Stimulated activated CD8-positive, alpha-beta memory T cell treated with anti-CD3 and anti-CD28 coated beads, Interleukin-2, amount 100 ng/mL, for 1 hour (primary cell): ENCODE measurements at places on chromosomes 6 and 20.

- no peak for DNase-seq
Observed at GRCh38 chr6:163963205-163964120, 548.9 kb downstream of the QKI start.

- DNase-seq, result no peak
Observed at GRCh38 chr6:116221911-116222310, 32.0 kb downstream of the TSPYL4 start.

DNA sequence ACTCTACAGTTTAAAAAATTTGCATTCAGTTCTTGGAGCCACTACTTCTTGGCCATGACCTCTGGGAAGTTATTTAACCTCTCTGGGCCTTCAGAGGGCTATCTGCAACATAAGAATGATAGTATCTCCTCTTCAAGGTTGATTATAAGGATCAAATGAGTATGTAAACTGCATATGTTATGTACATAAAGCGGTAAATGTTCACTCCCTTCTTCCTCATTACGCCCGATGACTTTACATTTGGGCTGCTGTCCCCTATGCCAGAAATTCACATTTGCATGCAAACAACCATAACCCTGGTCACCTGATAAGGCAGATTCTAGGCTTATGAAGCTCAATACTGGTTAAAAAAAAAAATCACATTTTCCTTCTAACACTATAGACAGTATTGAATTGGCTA is 50.4 kb downstream of the ALDH5A1 start:
- DNase-seq, result no peak

DNA sequence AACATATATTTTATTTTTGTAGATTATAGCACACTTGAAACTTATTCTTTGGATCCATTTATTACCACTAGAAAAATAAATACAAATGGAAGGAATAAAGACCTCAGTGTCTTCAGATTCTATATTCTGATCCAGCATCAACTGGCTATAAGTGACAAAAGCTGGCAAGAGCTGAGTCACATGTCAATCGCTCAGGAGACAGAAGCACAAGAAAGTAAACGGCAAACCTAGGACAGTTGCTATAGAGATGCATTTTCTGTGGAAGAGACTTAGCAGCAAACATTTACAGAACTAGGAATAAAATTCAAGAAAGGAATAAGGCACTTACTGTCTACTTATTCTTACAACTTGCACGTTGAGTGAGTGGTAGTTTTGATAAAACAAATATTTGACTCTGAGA is 230.4 kb downstream of the CLVS2 start:
- no peak for DNase-seq

DNA sequence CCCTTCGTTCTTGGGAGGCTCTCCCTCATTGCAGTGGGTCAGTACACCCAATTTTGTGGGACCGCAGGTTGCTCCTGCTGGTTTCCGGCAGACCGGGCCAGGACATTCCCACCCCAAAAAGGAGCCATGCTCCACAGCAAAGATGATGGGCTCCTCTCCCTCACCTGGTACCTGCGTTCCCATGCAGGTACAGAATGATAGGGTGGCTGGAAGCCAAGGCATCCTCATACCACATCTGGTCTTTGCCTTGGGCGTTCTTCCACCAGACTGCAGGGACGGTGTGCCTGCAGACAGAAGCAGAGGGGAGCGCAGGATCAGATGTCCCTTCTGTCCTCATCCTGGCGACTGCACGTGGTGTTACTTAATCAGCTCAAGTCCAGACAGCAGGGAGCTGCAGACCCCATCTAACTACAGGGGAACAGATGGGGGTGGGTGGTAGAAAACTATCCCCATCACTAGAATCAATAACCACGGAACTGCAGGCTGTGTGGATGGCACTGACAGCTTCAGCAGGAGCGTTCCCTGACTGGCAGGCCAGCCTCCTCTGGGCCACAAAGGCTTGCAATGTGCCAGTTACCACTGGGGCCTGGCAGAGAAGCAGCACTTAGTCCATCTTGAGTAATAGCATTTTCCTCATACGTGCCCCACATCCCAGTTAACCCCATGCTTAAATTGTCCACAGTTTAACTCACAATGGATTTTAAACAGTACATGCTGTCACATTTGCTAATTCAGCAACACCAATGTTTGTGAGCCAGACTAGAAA is 70.4 kb downstream of the ABHD12 start:
- no peak for DNase-seq

DNA sequence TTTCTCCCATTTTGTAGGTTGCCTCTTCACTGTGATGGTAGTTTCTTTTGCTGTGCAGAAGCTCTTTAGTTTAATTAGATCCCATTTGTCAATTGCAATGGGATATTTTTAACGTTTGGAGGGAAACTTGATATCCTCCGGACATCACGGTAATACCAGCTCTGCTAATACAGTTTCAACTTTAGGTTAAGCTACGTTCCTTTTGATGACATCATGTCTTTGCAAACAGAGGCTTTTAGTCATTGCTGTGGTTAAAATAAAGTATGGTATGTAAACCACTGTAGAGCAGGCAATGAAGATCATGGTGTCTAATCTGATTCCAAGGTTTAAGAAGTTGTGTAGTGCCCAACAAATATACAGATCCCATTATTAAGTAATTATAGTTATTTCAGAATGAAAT is 168.0 kb upstream of the CHD6 start:
- no peak for DNase-seq

DNA sequence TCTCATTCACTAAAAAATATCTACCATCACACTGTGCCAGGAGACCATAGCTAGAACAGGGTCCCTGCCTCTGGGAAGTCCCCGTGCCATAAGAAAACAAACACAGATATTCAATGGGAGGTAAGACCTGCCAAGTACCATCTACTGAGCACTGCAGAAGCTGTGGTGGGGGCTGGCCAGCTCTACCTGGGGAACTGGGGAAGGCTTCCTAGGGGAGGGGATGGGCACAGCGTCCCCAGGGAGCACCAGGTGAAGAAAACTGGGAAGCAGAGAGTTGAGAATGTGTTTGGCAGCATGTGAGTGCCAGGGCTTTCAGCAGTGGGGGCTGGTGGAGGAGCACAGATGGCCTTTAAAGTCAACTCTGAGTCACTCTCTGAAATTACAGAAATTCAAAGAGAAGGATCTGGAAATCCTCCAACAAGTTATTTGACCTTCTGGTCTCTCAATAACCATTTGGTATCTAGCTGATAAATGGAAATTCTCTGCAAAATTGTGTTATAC is 85.2 kb downstream of the SHLD1 start:
- DNase-seq, result no peak

- DNase-seq, result no peak
Observed at GRCh38 chr20:40900666-40901215, 127.9 kb upstream of the TOP1 start.

DNA sequence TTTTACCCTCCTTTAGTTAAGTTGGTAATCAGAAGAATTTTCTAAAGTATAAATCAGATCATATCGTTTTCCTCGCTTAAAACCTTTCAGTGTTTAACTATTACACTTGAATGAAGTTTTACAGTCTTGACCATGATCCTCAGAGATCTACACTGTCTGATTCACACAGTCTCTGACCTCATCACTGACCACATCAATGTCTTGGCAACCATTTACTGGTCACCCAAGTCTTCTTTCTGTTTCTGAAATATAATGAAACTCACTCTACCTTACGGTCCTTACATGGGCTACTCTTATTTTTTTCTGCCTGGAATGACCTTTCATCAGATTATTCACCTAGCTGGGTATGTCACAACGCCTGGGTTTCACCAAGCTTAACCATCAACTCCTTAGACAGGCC is 71.4 kb downstream of the ADGB start:
- DNase-seq, result no peak

GRCh38 chr6:151284548-151285017 is 44.8 kb downstream of the AKAP12 start:
- DNase-seq, result no peak

GRCh38 chr6:134609716-134610261 is 291.9 kb upstream of the SGK1 start:
- DNase-seq, result no peak

DNA sequence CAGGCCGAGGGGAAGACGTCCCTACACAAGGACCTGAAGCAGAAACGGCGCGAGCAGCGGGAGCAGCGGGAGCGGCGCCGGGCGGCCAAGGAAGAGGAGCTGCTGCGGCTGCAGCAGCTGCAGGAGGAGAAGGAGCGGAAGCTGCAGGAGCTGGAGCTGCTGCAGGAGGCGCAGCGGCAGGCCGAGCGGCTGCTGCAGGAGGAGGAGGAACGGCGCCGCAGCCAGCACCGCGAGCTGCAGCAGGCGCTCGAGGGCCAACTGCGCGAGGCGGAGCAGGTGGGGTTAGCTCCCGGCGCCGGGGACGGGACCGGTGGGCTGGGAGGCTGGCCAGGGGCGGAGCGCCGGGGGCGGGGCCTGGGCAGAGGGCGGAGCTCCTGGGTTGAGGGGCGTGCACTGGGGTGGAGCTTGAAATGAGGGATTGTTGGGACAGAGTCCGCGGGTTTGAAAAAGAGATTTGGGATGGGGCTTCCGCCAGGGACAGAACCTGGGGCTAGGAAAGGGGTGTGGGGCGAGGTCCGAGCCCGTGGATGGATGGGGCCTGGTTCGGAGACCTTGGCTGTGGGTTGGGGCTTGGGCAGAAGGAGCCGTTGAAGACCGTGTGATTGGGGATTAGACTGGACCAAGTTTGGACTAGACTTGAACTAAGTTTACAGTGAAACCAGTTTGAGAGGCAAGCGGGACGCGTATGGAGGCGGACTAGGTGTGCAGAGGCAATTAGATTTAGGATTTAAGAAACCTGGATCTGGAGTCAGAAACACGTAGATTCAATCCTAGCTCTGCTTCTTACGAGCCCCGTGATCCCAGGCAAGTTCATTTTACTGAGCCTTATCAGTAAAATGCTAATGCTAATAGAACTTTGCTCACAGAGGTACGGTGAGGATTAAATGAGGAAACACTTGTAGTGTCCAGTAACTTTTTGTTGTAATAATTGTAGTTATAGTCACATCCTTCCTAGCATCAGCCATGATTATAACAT is 20.9 kb downstream of the DEF6 start:
- no peak for DNase-seq

DNA sequence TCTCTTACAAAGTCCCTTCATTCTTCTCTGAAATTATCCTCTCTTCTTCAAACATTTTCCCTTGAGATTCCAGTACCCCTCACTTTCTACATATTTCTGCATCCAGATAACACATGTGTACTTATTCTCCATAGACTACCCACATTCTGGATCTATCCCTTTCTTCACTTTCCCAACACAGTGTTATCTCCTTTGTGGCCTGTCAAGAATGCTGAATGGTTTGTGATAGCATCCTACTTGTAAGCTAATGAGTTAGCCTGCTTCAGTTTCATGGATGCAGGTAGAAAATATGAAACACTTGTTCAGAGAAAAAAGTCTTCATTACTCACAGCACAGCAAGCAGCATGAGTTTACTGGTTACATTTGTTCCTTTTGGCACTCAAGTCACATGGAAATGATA is 245.4 kb downstream of the HTR1B start:
- no peak for DNase-seq

GRCh38 chr6:115680621-115681020 is 380.1 kb downstream of the FRK start:
- no peak for DNase-seq

DNA sequence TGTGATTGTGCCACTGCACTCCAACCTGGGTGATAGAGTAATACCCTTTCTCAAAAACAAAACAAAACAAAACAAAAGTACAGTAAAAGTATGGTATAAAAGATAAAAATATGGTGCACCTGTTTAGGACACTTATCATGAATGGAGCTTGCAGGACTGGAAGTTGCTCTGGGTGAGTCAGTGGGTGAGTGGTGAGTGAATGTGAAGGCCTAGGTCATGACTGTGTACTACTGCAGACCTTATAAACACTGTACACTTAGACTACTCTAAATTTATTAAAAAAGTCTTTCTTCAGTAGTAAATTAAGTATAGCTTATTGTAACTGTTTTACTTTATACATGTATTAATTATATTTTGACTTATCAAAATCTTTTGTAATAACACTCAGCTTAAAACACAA is 46.0 kb downstream of the ZFP64 start:
- no peak for DNase-seq

- no peak for DNase-seq
Observed at GRCh38 chr6:56914798-56915658, 39.9 kb upstream of the BEND6 start.

DNA sequence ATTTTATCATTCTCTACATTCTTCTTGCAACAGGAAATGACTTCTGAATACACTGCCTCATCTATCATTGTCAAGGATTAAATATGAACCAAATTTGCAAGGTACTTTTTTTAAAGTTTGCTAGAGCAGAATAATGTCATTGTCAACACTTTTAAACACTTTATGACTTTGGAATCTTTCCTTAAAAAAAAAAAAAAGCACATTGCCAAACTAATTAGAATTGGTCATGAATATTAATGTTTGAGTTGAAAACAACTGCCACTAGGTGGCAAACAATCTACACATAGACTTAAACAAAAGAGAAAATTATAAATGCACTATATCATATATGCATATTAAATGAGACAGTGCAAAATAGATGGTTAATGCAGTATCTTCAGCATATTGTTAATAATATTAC is 32.5 kb upstream of the TMEM244 start:
- DNase-seq, result no peak

DNA sequence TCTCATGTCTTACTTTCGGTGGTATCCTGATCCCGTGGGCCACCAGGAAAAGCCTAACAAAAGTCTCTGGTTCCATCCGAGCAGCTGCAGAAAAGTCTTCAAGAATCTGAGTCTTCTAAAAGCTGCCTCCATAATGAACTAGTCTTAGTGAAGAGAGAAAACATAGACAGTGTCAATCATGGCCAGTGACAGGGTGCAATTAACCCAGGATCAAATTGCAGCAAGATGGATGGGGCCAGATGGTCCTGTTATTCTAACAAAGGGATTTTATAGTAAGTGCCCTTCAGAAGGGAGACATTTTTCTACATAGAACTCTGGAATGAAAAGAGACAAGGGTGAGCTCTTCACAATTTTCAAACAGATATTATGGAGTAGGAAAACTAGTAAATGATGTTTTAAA is 281.6 kb upstream of the ZFP64 start:
- DNase-seq, result no peak

DNA sequence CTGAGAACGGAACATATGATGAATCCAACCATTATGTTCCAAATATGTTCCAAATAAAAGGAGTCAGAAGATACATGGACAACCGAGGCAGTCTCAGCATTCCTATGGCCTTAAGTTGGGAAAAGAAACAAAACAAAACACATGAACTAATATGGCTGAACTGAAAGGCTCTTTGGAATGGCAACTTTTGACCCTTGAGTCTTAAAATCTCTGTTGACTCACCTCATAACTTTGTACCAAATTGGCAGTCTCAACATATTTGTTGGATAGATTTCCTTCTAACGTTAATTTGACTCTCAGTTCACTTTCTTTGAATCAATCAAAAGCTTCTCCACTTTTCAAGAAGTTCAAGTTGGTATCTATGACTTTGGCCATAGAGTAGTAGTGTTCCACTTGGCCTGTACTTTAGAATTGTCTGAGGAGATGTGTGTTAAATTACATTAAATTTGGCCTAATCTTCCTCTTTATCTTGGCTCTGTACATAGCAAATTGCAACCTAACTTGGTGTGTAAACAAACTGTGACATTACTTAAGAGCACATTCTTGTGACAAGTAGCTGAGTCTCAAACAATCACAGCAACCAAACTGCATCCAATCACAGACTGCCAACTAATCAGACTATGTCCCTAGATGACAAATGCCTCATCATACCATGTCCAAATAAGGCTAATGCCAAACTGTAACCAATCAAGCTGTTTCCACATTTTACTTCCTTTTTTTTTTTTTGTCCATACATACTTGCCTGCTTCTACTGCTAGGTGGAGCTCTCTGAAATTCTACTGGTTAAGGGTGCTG is 208.8 kb downstream of the BMP2 start:
- DNase-seq, result no peak
